ENCODE measurements at places on chromosomes 12 and 14.

DNA sequence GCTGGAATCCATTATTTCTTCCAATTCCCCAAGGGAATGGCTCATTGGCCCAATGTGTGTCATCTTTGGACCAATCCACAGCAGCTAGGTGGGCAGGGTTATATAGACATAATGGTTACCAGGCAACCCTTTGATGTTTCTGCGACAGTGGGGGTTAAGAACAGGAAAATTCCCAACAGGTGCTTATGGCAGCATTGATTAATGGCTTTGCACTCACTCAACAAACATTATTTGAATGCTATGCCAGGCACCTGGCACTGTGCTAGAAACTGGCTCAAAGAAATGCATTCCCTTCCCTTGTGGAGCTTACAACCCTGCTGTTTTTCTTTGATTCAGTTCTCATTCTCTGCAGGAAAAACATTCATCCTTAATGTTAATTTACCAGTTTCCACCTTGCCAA, 1221.0 kb downstream of the AACS start:
- DNase-seq, result no peak

- no peak for DNase-seq
These were observed 71.7 kb downstream of the CCDC92 start for GRCh38 chr12:123900871-123901376.

GRCh38 chr12:94602024-94602423, 48.3 kb downstream of the TMCC3 start:
- DNase-seq, result no peak

DNA sequence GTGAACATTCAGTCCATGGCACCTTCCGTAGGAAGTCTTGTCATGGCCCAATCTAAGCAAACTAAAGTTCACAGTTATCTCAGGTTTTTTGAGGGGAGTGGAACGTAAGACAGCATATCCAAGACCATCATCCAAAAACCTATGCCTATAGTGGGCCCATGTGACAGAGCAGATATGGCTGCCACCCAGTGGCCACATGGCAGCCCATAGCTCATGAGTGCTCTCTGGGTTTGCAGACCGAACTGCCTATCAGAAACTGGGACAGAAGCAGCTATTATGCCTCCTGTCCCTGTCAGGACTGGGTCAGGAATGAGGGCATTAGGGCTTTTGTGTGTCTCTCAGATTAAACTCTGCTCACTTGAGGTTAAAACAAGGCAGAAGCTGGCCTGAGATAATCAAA, 503.7 kb downstream of the NRXN3 start:
- DNase-seq, result no peak

DNA sequence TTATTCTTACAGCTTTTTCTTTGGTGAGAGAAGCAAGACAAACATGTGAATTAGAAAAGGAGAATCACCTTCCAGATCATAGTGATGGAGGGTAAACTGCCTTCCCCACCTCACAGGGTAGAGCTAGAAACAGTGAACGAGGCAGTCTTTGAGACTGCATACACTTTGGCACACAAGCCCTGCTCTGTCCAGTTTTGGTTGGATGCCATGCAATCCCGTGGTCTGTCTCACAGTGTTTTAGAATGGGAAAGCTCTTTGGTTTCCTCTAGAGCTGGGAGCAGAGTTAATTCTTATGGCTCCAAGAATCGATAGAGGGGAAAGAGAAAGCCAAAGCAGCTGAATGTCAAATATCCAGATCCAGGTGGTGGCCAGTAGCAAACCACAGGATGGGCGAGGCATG, 21.9 kb downstream of the TDP1 start:
- no peak for DNase-seq

GRCh38 chr14:88075269-88075981, 70.5 kb downstream of the GPR65 start:
- no peak for DNase-seq

DNA sequence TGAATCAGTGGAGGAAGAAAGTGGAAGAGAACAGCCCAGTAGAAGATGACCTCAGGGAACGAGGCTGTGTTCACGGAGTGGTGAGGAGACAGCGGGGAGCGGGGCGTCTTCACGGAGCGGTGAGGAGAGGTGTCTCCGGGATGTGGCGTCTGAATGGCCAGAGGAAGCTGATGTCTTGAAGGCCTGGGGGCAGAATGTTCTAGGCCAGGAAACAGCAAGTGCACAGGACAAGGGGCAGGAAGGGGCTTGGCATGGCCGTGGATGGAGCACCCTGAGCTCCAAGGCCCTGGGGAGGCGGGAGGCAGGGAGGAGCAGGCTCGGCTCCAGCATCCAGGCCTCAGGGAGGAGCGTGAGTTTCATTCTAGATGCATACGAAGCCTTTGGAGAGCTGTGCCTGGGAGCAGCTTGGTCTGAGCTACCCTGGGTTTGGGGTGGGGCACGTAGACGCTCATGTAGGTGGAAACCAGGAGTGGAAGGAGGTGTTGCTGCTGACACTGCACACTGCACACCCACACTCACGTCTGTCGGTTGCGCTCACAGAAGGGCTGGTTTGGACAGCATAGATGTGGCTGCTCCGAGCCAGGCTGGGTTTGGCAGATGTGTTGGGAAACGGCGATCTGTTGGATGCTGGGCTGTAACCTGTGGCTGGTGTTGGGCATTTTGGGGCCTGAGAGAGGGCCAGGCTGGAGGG, 131.6 kb downstream of the ADGRD1 start:
- DNase-seq, result peak; percentile 20

DNA sequence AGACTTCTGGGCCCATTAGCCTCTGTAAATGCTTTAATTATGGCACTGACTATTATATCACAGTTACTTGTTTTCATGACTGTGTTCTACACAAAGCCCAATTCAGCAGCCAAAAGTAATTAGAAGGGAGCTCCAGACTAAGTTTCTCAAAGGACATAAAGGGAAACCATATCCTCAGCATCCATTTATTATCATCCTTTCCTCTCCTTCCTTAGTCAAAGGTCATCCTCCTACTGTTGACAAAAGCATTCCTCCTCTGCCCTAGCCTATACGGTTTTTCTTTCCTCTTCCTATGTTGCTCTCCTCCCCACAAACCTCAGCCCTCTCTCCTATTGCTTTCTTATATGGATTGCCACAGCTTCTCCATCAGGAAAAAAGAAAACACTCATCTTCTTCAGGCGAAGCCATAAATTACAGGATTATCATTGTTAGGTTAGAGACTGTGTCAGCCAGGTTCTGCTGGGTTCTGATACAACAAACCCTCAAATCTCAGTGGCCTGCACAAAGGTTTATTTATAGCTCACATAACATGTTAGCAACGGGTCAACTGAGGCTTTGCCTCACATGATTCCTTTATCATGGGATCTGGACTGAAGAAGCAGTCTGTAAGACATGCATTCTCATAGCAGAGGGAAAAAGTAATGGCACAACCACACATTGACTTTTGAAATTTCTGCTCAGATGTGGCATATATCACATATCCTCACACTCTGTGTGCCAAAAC, 207.2 kb downstream of the SLC5A8 start:
- no peak for DNase-seq

GRCh38 chr12:12305568-12306300, 38.9 kb upstream of the LRP6 start:
- DNase-seq, result no peak

DNA sequence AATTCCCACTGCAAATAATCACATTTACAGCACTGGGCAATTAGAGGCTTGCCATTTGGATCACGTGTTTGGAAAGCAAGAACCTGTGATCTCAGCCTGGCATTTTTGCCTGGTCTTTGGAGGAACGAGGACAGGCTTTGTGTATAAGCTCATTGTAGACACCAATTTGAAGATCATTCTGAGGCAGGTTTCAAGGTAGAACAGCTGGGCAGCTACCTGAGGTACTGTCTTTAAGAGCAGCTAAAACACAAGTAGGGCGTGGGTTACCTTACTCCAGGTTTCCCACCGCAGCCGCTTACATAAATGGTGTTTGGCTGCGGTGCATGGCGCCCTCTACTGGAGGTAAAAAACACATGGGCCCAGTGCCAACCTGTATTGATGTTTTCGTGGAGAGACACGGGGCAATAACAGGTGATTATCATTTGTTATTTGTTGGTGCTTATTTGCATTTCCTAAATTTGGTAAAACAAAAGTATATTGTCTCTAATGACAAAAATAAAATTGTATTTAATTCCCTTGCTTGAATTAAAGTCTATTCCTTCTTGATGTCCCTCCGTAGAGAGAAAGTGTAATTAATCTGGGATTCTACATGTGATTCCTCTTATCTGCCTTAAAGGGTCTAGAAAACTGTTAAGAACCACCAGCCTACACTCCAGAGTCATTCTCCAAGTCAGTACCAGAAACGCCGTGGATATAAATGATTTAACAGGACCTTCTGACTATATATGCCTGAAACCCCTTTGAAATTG, 69.7 kb downstream of the SVOP start:
- peak; percentile 74 for DNase-seq

DNA sequence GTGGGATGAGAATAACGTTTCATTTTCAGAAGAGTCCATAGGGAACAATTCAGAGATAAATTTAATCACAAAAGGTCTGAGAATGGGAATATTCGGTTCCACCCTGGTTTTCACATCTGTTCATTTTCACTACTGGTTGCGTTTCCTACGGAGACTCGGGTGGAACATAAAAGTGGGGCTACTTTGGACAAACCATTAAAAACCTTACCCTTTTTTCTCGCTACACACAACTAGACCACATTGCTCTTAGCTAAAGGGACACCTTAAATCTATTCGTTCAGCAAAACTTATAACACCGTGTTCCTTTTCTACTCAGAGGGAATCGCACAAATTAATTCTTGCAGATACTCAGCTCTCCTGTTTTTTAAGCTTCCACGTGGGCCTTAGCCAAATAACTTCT, 1.0 kb upstream of the SUDS3 start:
- DNase-seq, result no peak

DNA sequence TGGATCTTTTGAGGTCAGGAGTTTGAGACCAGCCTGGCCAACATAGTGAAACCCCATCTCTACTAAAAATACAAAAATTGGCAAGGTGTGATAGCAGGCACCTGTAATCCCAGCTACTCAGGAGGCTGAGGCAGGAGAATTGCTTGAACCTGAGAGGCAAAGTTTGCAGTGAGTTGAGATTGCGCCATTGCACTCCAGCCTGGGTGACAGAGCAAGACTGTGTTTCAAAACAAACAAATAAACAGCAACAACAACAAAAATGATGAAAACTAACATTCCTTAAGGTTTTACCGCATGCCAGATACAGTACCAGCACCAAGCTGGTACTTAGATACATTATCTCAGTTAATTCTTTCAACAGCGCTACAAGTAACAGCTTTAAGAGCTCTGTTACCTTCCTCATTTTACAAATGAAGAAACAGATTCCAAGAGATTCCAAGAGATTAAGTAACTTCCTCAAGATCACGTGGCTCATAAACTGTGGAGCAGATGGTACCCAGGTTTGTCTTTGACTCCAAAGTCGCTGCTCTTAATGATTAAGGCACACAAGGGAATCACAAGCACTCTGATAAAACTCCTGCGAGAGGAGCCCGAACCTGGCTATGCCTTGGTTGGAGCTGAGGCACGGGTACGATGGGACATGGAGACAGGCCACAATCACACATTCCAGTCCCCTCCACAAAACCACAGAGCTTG, 17.7 kb upstream of the PLEK2 start:
- DNase-seq, result no peak

Data from left forelimb (tissue), 1 donor.